ENCODE measurements at places on chromosomes 7 and 10. TPM values are rescaled to one million over a fixed set of nuclear protein-coding genes. Genes with fewer than 3 reads are reported as not detected.

Gene TMEM72
- total RNA-seq: not detected

Gene DYNC1I1
- total RNA-seq: 17.4 TPM

DNA sequence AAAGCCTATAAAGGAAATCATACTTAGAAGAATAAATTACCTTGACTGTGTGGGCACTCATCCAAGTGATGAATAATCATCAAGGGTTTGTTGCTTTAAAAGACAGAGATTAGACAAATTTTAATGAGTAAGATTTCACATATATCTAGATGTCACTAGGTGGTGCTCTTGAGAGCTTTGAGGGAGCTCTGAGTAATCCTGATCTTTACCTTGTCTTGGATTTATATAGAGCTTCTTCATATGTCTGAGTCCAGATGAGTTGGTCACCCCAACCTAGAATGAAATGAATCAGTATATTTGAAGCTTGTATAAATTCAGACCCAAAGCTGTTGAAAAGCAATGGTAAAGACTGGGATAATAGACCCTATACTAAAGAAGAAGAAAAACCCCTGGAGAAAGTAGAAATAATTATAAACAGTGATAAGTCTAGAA is 3.7 kb downstream of the AGR2 start:
- no peak for DNase-seq

GRCh38 chr7:147586110-147586509 is 1004.5 kb upstream of the C7orf33 start:
- no peak for DNase-seq

DNA sequence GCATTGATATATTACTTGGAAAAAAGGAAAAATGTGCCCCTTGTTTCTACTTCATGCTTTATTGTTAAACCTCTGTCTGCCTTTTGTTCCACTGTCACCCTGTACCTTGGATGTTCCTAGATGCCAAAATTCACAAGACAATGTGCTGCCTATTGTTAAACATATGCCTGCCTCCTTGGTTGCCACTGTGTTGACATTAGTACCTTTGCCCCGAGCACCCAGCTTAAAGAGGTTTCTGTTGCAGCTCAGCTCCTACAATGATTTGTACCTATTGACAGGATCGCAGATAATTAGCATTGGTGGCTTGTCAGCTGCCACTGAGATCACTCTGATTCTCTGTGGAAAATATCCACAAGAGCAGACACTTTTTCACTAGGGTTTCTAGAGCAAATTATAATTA is 188.0 kb downstream of the KCND2 start:
- DNase-seq: no peak

GRCh38 chr7:132205509-132205908 is 370.8 kb downstream of the PLXNA4 start:
- DNase-seq: no peak
